Activated CD4-positive, alpha-beta T cell treated with anti-CD3 and anti-CD28 coated beads, Interleukin-10, Interleukin-2, amounts not matched to agents 100 ng/mL and 50 ng/mL, durations not matched to agents 16 hours and 8 hours (primary cell): ENCODE measurements at places on chromosomes 1 and 21.
A peak's percentile ranks its signal among the peaks of the same experiment; 100 is the strongest.

GRCh38 chr1:47181955-47182675, 7.7 kb downstream of the PDZK1IP1 start:
- DNase-seq, result no peak

- no peak for DNase-seq
Observed at GRCh38 chr21:42541618-42542017, 28.0 kb downstream of the SLC37A1 start.

DNA sequence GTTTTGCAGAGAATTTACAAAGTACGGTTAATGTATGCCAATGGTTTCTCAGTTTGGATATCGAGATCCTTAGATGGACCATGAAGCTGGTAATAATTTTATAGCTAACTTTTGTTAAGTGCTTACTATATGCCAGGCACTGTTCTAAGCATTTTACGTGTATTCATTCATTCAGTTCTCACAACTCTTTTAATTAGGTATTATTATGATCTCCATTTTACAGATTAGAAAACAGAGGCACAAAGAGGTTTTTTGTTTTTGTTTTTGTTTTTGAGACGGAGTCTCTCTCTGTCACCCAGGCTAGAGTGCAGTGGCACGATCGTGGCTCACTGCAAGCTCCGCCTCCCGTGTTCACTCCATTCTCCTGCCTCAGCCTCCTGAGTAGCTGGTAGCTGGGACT, 7.2 kb downstream of the RPRD2 start:
- no peak for DNase-seq

DNA sequence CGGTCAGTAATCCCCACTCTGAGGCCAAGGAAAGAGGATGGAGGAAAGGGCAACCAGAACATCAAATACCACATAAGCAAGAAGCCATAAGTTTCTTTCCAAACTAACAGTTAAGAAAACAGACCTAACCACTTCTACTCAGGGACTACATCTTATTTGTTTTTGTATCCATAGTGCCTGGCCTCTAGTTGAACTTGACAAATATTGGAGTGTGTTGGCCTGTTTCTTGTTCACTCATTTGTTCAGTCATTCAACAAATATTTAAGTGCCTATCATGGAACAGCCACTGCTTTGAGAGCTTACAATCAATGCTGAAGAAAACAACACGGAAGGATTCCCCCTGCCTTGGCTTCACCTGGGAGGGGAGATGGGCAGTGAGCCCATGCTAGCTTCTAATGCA, 69.7 kb downstream of the ST6GALNAC3 start:
- no peak for DNase-seq

DNA sequence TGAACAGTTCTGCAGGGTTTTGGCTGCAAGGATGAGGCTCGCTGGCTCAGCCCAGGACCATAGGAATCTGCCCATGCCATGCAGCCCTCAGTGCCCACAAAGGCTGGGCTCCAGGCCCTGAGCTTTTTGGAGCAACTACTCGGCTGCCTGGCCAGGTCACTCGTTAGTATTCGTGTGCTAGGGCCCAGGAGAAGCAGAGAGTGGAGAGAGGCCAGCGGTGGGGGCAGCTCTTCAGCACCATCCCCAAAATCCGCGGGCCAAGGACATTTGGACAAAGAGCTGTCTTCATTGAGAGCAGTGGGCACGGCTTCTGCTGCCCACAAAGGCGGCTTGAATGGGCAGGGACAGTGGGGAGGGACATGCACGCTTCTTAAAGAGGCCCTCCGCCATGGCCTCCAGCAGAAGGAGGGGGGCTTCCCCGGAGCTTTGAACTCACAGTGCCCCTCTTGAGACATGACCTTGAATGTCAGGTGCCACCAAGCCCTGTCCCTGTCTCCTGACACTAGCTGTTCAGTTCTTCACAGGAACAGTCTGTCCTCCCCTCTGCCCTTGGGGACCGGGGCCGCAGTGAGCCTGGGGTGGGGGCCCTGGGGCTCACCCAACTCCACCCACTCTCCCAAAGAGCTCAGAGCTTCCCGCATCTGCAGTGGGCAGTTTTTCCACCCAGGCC, 106.1 kb upstream of the ARHGEF16 start:
- no peak for DNase-seq

DNA sequence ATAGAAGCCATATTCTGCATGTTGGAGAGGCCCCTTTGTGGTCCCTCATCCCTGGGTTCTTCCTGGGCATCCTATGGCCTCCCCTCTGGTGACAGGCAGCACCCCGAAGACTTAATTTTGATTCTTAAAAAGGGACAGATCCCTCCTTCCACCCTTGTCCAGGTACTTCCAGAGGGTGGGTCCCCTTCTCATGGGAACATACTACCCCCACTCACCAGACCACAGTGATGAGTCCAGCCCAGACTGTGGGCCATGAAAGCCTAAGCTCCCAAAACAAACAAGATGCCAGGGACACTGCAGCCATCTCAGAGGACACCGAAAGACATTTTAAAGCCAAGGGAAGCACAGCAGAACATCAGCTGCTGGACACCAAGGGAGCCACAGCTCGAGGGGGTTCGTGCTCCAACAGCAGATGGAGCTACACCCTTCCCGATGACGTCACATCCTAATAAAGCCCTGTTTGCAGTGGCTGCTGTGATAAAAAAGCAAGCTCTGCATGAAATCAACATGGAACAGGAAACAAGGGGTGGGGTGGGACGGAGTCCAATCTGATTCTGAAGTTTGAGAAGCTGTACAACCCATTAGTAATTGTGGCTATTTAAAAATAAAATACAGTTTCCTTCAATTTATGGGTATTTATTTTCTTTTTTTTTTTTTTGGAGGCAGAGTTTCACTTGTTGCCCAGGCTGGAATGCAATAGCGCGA, 32.4 kb downstream of the GNB1 start:
- DNase-seq, result peak; percentile 7
